Activated CD4-positive, alpha-beta T cell treated with anti-CD3 and anti-CD28 coated beads for 36 hours (primary cell): ENCODE measurements at places on chromosomes 12 and 14. TPM values are rescaled to one million over a fixed set of nuclear protein-coding genes. Genes with fewer than 3 reads are reported as not detected.

Gene IFNG-AS1
- total RNA-seq: not detected

Gene TESPA1
- total RNA-seq: 81.0 TPM

Gene MYL2
- not detected for total RNA-seq

Gene CCT2
- 293 TPM for total RNA-seq

Gene TAS2R19
- total RNA-seq: 1.2 TPM

Gene CDC42BPB
- total RNA-seq: 4.4 TPM

Gene SNRNP35
- 24.8 TPM for total RNA-seq

Gene OLR1
- not detected for total RNA-seq

Gene PKP2
- 0.11 TPM for total RNA-seq

Gene PAX9
- total RNA-seq: not detected

Gene PMCH
- total RNA-seq: 0.57 TPM

Gene ASIC1
- 7.3 TPM for total RNA-seq

Gene DDIT3
- total RNA-seq: 31.2 TPM

Gene SLC17A8
- not detected for total RNA-seq
